Stimulated activated CD4-positive, alpha-beta T cell treated with anti-CD3 and anti-CD28 coated beads, Interleukin-1b, Interleukin-23, amount 100 ng/mL, for 4 hours (primary cell): ENCODE measurements at places on chromosomes 12 and 14.

- DNase-seq, result no peak
Observed at GRCh38 chr12:47813511-47814196, 6.0 kb downstream of the HDAC7 start.

GRCh38 chr14:92274055-92274454, 48.9 kb upstream of the SLC24A4 start:
- DNase-seq, result no peak

DNA sequence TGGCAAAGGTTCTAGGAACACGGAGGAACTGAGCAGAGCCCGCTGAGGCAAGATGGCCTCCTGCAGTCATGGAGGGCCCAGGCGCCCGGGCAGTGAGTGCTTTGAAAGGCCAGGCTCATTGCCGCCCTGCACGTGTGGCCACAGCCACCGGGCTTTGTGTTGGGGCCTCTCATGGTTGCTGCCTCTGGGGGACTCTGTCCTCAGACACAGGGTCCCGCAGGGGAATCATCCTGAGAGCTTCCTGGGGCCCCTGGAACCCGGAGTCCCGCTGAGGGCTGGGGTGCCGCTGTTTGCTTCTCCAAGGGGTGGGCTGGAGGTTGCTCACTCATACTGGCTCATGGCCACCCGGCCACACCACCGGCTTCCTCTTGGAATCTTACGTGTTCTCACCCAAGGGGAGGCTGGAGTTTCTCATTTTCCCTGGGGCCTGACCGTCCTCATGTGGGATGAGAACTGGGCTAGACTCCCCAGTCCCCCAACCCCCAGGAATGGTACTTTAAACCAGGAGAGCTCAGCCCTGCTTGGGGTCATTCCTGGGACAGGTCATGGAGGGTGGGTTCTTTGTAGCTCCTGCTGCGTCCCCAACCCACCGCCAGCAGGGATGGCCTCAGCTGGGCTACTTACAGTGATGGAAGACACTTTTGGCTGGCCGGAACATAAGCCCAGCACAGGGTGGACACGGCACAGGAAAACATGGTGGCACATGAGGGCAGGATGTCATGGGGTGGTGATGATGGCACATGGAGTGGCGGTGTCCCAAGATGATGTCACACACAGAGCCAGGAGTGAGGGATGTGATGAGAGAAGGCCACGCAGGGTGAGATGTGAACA, 21.1 kb upstream of the LRTM2 start:
- DNase-seq, result no peak

- no peak for DNase-seq
Observed at GRCh38 chr12:7128681-7129286, at the start of gene RBP5. Gene RBP5, minus strand, starts transcription at chr12:7128889. Its CDS starts 114 bp downstream, at chr12:7128775.
